ENCODE measurements at places on chromosomes 1 and 21. TPM values are rescaled to one million over a fixed set of nuclear protein-coding genes. Genes with fewer than 3 reads are reported as not detected.

GRCh38 chr1:229028544-229028943 is 242.4 kb upstream of the RAB4A start:
- H3K27ac ChIP-seq = no peak overlapping the region
- H3K27me3 ChIP-seq = no peaks in the 10 kb centered on the region
- no peaks in the 10 kb centered on the region for H3K36me3 ChIP-seq
- no peaks in the 10 kb centered on the region for H3K4me1 ChIP-seq
- DNase-seq = no peak

Gene LCE3D
- not detected for total RNA-seq

DNA sequence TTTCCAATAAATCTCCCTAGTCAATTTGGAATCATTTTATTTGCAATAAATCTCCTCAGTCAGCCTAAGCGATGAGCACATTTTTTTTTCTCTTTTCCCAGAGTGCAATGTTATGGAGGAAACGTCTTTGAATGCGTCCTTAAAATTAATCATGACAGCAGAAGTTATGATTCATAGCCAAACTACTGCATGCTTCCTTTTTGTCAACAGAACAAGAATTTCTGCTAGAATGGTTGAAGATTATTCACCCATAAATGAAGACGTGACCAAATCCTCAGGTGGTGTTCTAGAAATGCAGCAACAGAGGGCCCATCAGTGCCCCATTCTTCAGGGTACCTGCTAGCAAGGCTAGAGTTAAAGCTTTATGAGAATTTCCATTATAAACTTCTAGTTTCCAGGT is 407.9 kb upstream of the PKN2 start:
- H3K27me3 ChIP-seq = no peaks in the 10 kb centered on the region
- no peak for DNase-seq
- no peaks in the 10 kb centered on the region for H3K36me3 ChIP-seq
- H3K4me3 ChIP-seq = no peak overlapping the region

GRCh38 chr1:29240400-29240837 is 4.1 kb downstream of the PTPRU start:
- peaks cover 6% of the 10 kb centered on the region for H3K27me3 ChIP-seq
- peaks cover 12% of the 10 kb centered on the region for H3K4me1 ChIP-seq
- no peaks in the 10 kb centered on the region for H3K36me3 ChIP-seq
- no peak overlapping the region for H3K27ac ChIP-seq
- no peak for DNase-seq

Gene DENND2D
- total RNA-seq = not detected

DNA sequence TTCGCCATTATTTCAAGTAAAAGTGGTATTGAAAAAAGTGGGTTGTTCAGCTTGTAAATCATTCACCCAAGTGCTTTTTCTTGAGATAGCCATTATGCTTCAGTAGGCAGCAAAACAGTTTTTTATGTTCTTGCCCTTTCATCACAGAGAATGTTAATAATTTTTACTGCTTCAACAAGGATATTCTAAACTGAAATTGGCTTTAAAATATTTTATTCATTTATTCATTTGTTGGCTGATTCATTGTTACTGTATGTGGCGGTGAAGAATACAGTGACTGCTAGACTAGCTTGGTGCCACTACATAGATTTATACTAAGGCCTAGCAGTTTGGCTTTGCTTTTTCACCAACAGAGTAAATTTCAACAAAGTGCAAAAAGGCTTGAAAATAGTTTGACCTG is 121.5 kb downstream of the OLFML2B start:
- no peak overlapping the region for H3K4me3 ChIP-seq
- peaks cover 28% of the 10 kb centered on the region for H3K4me1 ChIP-seq
- H3K27ac ChIP-seq = no peak overlapping the region
- no peaks in the 10 kb centered on the region for H3K36me3 ChIP-seq

Gene OLIG1
- not detected for total RNA-seq

Gene DRAM2
- total RNA-seq = 23.7 TPM

Gene CYP4Z1
- not detected for total RNA-seq

Gene RAB13
- total RNA-seq = 206 TPM

GRCh38 chr1:80003250-80003649 is 996.7 kb upstream of the ADGRL4 start:
- no peaks in the 10 kb centered on the region for H3K27me3 ChIP-seq
- H3K36me3 ChIP-seq = no peaks in the 10 kb centered on the region

GRCh38 chr1:211695135-211695816 is 19.9 kb upstream of the NEK2 start:
- no peak overlapping the region for H3K4me3 ChIP-seq
- no peaks in the 10 kb centered on the region for H3K36me3 ChIP-seq
- no peak overlapping the region for H3K27ac ChIP-seq

DNA sequence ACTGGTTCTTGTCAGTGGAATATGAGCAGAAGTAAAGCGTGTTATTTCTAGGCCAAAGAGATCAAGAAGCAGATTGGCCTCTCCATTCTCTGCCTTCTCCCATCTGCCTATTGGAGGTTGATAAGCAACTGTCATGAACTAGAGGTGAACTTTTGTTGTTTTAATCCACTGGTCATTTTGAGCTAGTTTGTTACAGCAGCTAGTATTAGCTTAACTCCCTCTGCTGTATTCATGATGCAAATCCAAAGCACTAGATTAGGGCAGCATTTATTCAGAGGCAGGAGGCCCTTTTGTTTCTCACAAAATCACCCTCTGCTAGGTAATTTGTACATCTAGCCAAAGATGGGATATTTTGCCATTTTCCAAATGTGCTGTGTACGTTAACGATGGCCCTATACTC is 97.3 kb upstream of the DPT start:
- peaks cover 11% of the 10 kb centered on the region for H3K4me1 ChIP-seq
- H3K27me3 ChIP-seq = no peaks in the 10 kb centered on the region
- H3K27ac ChIP-seq = no peak overlapping the region
- no peak overlapping the region for H3K4me3 ChIP-seq

DNA sequence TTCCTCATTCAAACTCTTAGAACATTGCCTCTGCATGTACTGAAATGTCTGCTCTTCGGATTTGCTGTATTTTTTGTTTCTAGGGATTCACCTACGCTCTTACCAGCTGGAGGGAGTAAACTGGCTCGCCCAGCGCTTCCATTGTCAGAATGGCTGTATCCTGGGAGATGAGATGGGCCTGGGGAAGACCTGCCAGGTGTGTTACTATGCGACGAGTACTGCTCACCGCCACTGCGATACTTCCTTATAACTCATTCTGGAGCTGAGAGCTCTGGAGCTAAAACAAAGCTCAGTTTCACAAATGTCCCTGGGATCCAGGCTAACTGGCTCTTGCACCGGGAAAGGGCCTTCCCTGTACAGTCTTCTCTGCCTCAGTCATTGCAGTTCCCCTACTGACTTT is 10.1 kb downstream of the CHD1L start:
- H3K36me3 ChIP-seq = no peaks in the 10 kb centered on the region
- H3K27ac ChIP-seq = no peak overlapping the region
- no peaks in the 10 kb centered on the region for H3K27me3 ChIP-seq

Data from A673 (cell line).